Right forelimb (tissue), 1 donor: ENCODE measurements at places on chromosomes 6 and 20.

GRCh38 chr6:69026243-69026642 lies 391.2 kb downstream of the ADGRB3 start:
- no peak for DNase-seq

DNA sequence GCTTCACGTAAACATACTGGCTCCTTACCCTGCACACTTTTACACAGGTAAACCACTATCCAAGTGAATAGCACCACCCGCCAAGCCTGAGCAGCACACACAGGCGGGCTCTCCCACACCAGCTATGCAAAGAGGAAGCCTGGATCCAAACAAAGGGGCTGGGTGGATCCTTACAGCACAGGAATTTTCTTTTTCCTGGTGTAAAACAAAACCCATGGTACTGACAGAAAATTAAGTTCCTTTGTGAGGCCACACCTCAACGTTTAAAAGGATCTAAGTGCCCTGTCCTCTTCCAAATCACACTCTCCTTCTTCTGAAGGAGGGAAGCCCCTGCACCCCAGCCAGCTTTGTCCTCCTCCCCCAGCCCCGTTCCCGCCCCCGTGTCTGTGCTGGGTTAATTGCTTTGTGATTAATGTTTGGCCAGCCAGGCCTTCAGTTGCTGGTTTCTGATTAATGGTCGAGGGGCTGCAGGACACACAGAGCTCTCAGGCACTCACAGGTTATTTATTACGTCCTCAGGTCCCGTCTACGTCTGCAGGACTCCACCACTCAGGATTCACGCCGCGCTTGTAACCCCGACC lies 6.1 kb downstream of the DACT2 start:
- DNase-seq = no peak

DNA sequence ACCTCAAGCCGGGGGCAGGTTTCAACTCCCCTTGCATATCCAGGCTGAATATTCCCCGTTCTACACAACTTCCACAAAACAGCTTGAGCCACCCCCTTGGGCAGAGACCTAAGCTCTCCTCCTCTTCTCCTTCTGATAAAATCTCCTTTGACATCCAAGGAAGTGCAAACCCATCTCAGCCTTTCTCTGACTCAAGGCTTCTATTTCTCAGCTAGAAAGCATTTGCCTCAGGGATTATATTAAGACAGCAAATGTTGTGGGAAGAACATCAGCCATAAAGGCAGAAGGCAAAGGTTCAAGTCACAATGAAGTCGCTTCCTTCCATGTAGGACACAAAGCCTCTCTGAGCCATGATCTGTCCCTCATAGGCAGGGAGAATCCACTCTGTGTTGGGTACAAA lies 386.6 kb upstream of the ARID1B start:
- DNase-seq = no peak

GRCh38 chr6:34601706-34602105 lies 45.6 kb upstream of the SPDEF start:
- DNase-seq = no peak

- DNase-seq = no peak
Measured at GRCh38 chr6:147138835-147139234, 65.4 kb upstream of the STXBP5 start.

DNA sequence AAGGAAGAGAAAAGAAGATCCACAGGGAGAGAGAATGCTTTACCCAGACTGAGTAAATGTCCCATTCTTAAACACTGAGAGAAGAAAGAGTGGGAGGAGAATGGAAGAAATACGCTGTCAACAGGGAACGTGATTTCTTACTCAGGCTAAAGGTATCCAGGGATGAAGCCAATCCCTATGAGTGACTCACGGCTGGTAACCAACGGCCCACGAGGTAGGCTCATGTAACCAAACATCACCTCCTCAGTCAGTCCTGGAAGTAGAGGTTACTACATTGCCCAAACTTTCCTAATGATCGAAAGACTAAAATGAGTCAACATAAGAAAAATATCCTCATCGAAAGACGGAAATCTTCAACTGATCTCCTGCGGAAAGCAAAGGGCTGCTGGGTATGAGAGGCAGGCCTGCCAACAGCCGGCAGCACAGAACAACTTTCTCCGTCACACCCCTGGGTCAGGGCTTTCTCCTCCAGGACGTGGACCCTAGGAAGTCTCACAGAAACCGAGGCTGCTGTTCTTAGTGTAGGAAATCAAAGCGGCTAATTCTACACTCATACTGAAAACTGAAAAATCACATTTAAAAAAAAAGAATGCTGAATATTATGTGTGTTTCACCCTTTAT lies 292.6 kb downstream of the GMDS start:
- no peak for DNase-seq

DNA sequence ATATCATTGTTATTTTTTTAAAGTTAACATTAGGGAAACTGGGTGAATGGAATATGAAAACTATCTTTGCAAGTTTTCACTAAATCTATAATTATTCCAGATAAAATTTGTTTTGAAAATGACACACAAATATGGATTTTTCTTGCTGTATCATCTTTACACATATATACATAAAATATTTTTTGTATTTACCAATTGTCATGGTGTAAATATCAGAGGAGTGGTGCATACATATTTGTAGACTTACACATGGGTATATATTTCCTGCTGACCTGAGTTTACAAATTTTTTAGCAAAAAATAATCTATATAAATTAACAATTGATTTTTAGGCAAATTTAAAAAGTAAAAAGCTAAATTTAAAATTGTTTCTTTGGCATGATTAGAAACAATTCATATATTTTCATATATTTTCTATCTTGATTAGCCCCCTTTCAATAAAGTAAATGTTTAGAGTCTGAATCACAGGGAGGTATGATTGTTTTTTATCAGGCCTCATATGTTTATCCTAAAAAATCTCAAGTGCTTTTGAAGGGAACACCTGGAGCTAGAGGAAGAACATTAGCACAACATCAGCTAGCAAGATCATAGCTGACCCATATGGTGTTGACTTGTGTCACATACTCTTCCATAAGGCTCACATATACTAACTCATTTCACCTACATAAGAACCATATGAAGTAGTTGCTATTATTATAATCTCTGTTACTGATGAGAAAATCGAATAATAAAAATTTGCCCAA lies 671.8 kb upstream of the GJE1 start:
- no peak for DNase-seq

DNA sequence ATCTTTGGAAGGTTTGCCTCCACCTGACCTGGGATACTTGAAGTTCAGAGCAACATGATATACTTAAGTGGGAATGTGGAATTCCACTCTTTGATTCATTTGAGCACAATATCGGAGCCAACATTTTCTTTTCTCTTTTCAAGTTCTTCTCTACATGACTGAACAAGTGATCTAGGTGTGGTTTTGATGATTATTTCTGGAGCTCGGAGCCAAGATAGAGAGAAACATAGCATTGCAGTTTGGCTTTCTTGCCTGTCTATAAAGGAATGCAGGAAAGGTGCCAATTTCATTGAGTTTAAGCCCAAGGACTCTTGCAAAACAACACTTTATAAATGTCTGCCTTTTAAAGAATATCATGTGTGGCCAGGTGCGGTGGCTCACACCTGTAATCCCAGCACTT lies 124.2 kb upstream of the FAM83B start:
- DNase-seq = no peak
